Lung microvascular endothelial cell (primary cell): ENCODE measurements at places on chromosomes 5 and 9. TPM values are rescaled to one million over a fixed set of nuclear protein-coding genes. Genes with fewer than 3 reads are reported as not detected.

DNA sequence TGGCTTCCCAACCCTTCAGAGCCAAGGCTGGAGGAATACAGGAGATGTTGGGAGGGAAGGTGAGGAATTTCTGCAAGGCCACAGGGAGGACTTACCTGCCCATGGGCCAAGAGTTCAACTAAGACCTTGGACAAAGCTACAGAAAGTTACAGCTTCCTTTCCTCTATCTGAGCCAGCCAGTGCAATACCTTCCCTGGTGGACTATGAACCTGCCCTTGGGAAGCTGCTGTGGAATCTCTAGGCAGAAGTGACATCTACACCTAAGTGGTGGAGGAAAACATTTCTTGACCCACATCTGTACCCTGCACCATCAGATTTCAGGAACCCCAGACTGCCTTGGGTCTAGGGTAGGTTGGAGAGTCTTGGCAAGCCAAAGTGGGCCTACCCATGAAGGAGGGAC is 6.7 kb upstream of the SKP1 start:
- DNase-seq = no peak

Gene IFNA13
- not detected in 2 replicates for total RNA-seq

- DNase-seq = no peak
Measured at GRCh38 chr9:134037641-134038040, 12.4 kb downstream of the BRD3OS start.

- no peak for DNase-seq
Measured at GRCh38 chr9:15182101-15182551, 124.9 kb downstream of the TTC39B start.

Gene SPINK4
- total RNA-seq = not detected in 2 replicates

GRCh38 chr5:4628645-4629385 is 511.3 kb upstream of the ADAMTS16 start:
- DNase-seq = no peak

Gene THBS4
- 0.20 TPM in 1 of 2 replicates, not detected in the other for total RNA-seq

Gene AGXT2
- not detected in 2 replicates for total RNA-seq

DNA sequence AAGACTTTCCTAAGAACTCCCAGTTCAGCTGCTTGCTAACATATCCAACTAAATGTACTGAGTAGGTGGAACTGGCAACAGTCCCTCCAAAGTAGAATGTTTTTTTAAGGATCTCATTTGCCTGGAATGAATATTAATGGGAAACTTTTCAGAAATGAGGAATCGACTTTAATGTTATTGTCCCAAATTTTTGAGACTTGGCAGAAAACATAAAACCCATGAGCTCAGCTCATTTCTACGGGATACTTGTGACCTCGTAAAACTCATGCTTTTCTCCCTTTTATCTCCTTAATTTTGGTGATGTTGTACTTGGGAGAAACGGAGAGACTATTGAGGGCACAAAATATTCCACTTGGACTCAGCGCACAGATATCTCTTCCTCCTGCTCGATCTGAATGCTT is 296.8 kb downstream of the EBF1 start:
- DNase-seq = no peak

DNA sequence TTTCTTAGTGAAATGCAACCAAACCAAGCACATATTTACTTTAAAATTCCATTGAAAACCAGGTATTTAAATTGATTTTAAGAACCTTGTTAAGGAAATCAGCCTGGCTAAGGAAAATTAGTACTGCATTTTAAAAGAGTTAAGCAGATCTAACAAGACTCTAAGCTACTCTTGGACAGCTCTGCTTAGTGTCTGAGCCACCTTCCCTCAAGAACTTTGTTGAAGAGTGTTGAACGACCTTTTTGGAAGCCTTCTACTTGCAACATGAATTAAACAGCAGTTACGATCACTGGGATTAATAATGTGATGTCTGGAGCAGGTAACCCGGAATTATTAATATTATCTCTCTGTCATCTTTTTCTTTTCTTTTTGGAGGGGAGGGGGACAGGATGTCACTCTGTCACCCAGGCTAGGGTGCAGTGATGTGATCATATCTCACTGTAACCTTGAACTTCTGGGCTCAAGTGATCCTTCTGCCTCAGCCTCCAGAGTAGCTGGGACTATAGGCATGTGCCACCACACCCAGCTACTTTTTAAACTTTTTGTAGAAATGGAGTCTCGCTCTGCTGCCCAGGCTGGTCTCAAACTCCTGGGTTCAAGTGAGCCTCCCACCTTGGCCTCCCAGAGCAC is 74.7 kb downstream of the ANKRD55 start:
- DNase-seq = no peak

GRCh38 chr5:115487756-115488155 is 56.8 kb downstream of the FEM1C start:
- DNase-seq = no peak

Gene ADAMTSL1
- 0.99 and 11.8 TPM in 2 replicates for total RNA-seq

- DNase-seq = no peak
Measured at GRCh38 chr9:20630241-20630943, 8.1 kb upstream of the MLLT3 start.

DNA sequence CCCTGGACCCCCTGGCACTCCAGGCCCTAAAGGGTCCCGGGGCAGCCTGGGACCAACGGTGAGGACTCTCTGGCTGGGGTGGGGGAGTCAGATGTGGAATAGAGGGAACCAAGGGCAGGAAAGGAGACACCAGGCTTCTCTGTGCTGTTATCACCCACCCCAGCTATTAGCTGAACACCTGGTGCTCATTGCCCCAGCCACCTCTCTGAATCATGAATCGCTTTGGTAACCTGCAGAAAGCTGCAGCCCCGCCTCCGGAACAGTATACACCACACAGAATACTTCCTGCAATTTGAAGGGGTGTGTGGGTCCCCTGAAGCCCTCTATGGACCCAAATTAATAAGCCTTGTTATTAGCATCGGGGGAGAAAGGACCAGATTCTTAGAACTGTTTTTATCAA is 40.4 kb upstream of the ORM1 start:
- no peak for DNase-seq

Gene HAVCR2
- total RNA-seq = under 0.01 TPM in 1 of 2 replicates, not detected in the other

DNA sequence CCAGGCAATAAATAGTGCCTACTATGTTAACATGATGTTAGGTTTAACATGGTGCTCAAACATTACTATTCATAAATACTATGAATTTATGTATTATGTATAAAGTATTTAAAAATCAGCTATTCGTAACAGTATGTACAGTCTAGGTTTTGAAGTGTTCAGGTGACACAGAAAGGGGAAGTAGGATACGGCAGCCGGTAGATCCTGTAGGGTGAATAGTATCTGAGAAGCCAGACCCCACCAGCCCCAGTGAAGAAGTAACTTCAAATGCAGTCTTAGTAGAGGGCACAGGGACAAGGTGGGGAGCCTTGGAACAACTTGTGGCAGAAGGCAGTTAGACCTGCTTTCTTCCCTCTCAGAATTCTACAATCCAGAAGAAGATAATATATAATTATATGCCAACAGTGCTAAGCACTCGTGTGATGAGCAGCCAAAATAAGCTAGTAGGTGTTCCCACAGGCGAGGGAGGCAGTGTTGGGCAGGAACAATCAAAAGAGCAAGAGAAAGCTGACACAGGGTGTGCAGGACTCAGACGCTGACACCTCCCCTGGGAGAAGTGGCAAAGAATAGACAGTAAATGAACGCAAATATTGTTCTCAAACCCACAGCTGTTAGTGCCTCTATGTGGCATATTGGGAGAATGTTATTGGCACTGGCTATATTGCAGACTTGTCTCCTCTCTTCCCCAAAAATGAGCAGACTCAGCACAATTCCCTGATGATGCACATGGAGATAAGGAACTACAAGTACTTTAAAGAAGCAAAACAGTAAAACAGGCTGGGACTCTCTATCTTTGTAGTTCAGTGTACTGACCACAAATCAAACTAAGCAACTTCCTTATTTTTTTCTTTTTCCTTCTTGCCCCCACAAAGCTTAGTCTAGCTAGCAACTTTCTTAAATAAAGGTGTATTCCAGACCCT is 4.6 kb downstream of the ZNF367 start:
- DNase-seq = no peak

Gene PIK3R1
- 22.9 and 26.4 TPM in 2 replicates for total RNA-seq

Gene WWC1
- 0.20 and 0.44 TPM in 2 replicates for total RNA-seq

Gene LCN2
- total RNA-seq = not detected in 2 replicates

GRCh38 chr5:149796030-149796429 is 65.9 kb downstream of the PPARGC1B start:
- no peak for DNase-seq

Gene SPINK7
- total RNA-seq = not detected in 2 replicates

Gene PAPPA
- total RNA-seq = 0.20 and 0.44 TPM in 2 replicates

DNA sequence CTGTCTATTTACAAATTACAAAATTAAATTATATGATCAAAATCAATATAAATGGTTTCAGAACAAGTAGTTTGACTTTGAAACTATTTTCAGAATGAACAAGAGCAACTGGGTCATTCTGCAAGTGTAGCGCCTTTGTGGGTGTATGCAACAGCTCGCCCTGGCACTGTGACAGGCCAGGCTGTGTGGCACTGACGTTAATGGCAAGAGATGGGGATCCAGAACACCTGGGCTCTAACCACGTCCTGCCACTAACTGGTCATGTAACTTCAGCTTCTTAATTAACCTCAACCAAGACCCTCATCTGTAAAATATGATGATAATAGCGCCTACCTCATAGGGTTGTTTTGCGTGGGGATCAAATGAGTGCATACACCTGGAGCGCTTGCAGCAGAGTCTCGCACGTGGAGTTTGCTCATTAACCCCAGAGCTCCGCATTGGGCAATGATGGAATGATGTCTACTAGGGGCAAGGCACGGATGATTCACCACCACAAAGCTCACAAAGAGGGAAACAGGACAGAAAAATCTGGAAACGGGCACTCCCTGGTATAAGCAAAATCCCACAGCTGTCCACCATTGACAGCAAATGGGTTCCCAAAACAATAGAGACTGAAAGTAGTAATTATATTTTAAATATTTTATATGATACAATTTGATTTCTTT is 639.4 kb downstream of the SEMA5A start:
- DNase-seq = peak; percentile 35

DNA sequence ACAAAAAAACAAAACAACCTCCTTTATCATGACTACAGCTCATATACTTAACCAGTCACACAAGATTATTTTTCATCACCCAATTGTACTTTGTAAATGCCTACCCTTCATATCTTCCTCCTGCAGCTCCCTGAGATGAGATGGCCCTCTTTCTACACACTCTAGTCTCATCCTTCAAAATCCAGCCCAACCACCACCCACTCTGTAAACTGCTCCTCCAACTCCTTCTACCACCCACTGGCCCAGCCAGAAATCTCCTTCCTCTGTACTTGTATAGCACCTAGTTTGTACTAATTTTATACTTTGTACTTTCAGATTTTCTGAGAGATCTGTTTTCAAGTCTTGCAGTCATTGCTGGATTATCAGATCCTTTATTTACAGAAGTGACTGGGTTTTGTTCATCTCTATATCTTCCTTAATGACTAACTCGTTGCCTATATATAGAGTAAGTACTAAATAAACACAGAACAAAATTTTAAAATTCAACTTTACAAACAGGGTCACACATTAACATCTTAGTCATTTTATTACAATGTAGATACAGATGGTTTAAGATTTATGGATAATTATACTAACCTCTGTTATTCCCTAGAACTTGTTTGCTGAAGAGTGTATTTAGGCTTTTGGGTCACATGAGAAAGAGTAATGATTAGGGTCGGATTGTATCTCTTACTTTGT is 155.7 kb downstream of the NFIB start:
- DNase-seq = no peak

Gene SLC6A18
- total RNA-seq = not detected in 2 replicates

DNA sequence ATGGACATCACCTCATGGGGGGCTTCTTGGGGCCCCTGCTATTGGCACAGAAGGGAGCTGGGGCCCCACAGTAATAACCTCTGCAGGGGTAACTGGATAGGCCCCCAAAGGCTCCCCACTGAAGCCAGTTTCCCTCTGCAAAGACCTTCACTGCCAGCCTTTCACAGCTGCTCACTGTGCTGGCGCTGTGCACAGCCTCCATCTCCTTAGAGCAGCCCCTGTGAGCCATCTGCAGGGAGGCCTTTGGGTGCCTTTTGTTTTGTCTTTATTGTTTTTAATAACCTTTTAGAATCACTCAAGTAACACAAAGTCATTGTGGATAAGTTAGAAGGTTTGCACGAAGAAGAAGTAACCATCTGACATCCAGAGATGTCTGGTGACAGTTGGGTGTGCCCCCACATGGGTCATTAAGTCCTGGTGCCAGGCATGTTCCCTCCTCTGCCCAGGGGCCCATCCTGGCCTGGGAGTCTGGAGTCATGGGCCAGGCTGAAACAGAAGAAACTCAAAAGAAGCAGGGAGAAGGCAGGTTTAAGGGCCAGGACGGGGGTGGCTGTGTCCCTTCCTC is 42.7 kb downstream of the NCS1 start:
- DNase-seq = no peak

DNA sequence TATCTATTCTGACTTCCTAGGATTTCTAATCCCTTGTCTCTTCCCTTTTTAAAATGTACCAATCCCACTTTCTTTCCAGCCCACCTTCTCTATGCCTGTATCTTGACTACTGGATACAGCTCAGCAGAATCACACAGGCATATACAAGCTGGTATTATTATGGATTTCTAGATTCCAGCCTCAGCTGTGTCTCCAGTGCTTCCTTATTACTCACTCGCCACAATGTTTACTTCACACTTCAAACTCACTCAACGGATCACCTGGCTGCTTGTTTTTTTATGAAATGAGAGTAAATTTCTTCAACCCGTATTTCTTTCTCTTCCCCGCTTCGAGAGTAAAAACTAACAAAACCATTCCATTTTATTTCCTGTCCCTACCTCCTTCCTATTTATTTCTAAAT is 38.8 kb downstream of the CWC27 start:
- DNase-seq = peak; percentile 54

Gene CARD19
- 49.3 and 72.8 TPM in 2 replicates for total RNA-seq

- DNase-seq = no peak
Measured at GRCh38 chr5:96896806-96897205, 20.5 kb downstream of the ERAP2 start.

- DNase-seq = no peak
Measured at GRCh38 chr9:117325831-117326230, 89.0 kb downstream of the ASTN2 start.

DNA sequence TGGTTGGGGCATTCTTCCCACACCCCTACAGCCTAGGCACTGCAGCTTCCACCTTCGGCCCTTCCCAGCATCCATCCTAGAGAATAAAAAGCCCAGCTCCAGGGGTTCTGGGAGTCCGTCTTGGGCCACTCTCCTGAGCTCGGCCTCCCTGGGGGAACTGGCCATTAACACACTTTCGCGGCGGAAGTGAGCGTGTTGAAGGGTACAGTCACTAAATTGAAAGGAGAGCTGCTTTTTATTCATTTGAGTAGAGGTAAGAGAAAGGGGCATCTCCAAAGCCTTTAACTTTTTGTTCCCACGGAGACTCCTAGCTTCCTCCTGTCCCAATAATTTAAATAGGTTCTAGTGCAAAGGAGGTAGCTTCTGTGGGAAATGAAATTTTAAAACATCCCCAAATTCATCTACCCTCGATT is 31.0 kb upstream of the NFIB start:
- no peak for DNase-seq

DNA sequence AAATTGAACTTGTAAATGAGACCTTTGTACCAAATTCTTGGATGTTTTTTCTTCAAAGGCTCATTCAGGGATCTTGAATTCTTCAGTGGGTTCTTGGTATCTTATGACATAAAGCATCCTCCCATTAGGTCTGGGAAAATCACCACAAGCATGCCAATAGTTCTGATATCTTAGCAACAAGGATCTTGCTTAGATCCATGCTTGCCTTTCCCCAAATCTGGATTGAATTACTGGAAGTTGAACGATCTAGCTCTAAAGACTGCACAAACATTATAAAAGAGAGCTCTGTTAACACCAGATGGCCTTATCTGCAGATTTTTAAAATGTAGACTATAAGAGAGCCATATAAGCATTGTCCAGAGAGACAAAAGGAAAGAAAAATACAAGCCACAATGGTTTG is 266.3 kb downstream of the RAB3C start:
- no peak for DNase-seq

Gene MORN5
- not detected in 2 replicates for total RNA-seq

- peak; percentile 72 for DNase-seq
Measured at GRCh38 chr5:34767180-34767579, 71.8 kb upstream of the TTC23L start.
